Sigmoid colon (tissue), 7 donors: ENCODE measurements at places on chromosomes 13 and 19.
A peak's percentile ranks its signal among the peaks of the same experiment; 100 is the strongest.

DNA sequence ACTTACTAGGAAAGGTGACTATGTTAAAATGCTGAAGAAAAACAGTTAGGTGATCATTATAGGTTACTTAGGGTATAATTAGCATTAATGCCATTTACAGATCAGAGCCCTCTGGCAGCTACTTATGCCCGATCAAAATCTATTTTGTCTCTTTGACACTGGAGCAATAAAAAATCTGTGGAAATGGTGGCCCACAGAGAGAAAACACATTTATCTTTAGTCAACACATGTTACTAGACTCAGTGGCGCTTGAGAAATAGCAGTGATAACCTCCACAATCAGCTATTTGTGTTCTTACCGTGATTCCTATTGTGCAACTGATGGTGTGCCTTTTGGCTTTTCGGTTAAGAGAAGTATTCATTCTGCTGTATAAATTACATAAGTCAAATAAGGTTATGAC lies 1519.6 kb downstream of the PCDH9 start:
- no peak for DNase-seq

DNA sequence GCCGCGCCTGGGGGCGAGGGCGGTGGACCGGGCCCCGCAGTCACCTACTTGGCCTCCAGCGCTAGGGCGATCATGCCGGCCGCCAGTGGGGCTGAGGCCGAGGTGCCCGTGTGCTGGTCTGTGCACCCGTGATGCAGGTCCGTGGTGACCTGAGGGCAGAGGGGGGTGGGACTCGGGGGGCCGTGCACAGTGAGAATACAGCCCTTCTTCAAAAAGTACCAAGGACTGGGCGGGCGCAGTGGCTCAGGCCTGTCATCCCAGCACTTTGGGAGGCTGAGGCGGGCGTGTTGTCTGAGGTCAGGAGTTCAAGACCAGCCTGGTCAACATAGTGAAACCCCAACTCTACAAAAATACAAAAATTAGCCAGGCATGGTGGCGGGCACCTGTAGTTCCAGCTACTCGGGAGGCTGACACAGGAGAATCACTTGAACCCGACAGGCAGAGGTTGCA lies 5.0 kb upstream of the C19orf25 start:
- DNase-seq: peak; percentile 63

DNA sequence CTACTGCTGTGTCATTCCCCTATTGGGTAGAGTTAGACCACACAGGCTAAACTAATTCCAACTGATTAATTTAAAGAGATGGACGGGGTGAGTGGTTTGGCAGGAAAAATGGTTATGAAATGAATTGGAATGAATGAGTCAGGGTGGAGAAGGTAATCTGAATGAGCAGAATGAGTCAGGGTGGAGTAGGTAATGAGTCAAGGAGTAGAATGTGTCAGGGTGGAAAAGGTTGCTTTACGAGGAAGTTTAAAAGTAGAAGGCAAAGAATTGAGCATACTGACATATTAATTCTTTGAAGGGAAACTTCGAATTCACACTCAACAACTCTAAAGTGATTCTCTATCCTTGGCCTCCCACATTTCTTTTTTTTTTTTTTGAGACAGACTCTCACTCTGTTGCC lies 12.7 kb upstream of the ZNF121 start:
- DNase-seq: no peak

- DNase-seq: no peak
Observed at GRCh38 chr13:46288570-46289259, 77.0 kb downstream of the LRRC63 start.

DNA sequence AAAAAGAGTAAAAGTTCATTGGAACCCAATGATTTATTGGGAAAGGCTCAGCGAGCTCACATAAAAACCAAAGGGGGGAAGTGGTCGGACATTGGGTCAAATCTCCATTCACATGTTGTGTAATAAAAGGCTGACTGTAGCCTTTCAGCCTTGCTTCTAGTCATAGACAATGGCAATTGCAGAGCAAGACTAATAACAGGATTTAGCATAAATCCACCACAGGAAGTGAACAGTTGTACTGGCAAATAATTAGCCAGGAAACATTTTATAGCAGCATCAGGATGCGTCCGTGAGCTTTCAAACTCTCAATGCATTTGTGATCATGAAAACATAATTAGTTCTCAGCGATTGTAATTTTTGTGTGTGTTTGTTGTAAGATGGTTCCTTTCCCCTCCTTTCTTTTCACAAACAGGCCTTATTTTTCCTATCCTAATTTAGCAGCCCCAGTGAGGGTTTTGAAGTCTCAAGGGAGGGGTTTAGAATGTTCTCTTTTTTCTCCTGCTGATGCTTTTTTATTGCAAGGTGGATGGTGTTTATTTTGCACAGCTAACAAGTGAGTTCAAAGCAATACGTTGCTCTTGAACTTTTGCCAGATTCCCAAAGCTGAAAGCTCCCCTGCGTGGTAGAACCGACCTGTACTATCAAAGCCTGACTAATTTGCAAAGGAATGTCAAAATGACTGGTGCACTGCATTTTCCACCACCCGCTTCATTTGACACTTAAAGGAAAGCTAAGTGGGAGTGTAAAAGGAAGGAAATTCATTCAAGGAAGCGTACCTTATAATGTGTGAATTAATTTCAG lies 105.6 kb downstream of the SPRY2 start:
- no peak for DNase-seq

DNA sequence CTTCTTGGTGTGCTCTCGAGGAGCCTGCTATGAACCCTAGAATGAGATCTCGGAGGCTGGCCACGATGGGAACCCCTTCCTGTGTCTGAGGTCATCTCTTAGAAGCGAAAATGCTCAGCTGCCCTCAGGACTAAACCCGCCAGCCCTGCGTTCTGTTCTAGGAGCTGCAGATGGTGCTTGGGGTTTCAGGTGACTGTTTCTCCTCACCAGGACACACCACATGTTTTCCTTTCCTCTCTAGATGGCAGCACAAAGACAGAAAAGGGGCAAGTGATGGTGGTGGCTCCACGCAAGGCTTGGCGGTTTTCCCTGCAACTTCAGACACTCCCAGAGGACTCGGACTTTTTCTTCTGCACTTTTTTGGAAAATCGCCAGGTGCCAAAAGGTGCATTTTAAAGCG lies 60.1 kb downstream of the RNASEH2B start:
- DNase-seq: no peak
